ENCODE measurements at places on chromosomes 4 and X. TPM values are rescaled to one million over a fixed set of nuclear protein-coding genes. Genes with fewer than 3 reads are reported as not detected.

DNA sequence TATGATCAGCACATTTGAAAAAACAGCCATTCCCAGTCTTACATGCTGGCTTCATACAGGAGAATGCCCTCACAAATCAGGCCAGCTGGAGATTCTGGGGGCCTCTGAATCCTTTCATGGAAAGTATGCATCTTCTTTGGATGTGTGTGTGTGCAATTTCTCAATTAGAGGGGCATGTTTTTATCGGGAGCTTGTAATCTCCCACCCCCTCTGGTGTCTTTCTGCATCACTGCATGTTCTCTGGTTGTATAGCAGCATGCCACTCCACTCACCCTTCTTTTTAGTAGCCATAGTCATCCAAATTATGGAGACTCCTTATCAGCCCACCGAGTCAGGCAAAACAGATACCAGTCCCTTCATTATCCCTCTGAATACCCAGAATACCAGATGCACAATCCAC, 282.2 kb upstream of the SLIT2 start:
- no peak for DNase-seq
- H3K4me1 ChIP-seq = no peaks in the 10 kb centered on the region
- no peak overlapping the region for H3K27ac ChIP-seq
- H3K27me3 ChIP-seq = no peaks in the 10 kb centered on the region

GRCh38 chr4:54959651-54960116, 165.7 kb downstream of the KDR start:
- peaks cover 10% of the 10 kb centered on the region for H3K4me1 ChIP-seq
- no peaks in the 10 kb centered on the region for H3K36me3 ChIP-seq
- no peak for DNase-seq
- no peaks in the 10 kb centered on the region for H3K27me3 ChIP-seq
- no peak overlapping the region for H3K4me3 ChIP-seq
- H3K27ac ChIP-seq = no peak overlapping the region

DNA sequence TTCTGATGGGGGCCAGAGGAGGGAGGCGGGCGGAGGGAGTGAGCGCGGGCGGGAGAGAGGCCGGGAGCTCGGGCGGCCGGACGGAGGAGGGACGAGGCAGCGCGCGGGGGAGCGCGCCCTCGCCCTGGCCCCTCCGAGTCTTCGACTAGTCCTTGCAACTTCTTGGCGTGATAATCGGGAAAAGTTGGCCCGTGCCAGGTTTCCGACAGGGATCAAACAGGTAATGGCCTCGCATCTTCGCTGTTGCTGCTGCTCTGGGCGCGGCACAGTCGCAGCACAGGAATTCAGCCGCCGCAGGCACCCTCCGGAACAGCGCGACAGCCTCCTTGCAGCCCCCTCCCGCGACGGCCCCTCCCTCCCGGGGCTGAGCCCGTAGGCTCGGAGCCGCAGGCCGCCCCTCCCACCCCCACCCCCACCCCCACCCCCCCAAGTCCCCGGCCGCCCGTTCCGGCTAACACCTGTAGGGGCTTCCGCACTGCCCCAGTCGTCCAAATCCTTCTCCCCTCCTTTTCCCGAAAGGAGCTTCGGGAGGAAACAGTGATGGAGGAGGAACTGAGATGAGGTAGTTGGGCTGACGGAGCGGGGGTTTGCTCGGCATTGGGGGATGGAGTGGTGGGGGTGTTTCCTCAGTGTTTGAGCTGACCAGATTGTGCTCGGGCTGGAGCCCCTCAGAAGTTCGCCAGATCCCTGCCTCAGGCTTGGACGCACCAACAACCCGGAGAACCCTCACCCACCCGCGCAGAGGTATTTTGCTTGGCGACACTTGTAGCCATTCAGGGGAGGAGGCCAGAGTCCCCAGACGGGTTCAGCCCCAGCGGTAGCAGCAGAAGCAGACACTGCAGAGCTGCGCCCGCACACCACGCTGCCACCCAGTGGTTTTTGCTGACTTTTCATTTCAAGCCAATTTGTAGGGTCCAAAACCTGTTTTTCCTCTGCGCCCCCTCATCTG, at the start of gene FGF13:
Gene FGF13 (minus strand): TSS at position 319 of the 949 bp plus-strand sequence. CDS start 714 bp downstream, outside the sequence.
- no peaks in the 10 kb centered on the region for H3K27me3 ChIP-seq
- peak within 1 kb of the TSS; percentile 56 for H3K4me3 ChIP-seq
- no peak within 1 kb of the TSS for H3K27ac ChIP-seq
- peak; percentile 42 for DNase-seq

DNA sequence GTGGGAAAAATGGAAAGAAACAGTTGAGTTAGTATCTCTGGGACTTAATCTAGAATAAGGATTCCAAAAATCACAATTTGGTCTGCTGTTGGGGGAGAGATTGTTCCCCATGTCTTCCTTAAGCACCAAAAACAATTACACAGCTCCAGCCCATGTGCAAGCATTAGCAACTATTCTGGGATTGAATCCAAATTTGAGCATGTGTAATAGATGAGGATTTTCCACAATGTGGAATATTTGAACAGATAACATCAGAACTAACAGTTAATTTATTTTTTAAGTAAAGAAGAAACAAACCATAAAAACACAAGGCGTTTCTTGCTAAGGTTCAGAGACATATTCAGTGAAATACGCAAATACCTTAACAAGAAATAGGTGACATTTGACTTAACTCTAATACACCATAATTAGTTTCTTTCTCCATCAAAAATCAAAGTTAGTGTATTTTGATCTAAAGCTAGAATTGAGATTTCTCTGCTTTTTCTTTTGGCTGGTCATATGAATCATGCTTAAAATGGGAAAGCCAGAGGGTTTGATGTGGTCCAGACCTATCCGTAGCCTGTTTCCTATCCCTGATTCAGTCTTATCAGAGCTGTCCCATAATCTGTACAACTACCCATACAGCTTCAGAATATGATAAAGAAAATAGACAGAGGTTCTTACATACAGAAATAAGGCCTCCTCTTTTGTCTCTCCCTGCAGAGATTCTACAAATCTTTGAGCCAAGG, 413.4 kb downstream of the PACRGL start:
- no peaks in the 10 kb centered on the region for H3K27me3 ChIP-seq
- H3K36me3 ChIP-seq = no peaks in the 10 kb centered on the region
- no peak for DNase-seq

DNA sequence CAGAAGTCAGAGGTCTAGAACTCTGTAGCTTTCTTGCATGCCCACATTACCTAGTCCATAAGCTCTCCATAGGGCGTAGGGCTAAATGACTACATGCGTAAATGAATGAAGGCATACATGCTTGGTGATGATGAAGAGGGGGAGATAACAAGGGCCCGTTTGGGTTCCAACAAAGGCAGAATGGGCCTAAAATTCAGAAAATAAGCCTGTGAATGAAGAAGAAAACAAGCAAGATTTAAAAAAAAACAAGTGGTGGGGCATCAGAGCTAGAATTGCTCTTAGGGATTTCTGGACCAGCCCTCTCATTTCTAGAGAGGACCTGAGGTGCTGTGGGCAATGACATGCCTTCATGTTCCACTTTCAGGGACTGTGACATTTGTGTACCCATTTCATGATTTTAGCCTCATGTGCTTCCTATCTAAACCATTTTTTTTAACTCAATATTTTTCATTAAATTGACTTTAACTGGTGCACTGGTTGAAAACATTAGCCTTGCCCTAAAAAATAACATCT, 12.1 kb downstream of the GPRIN3 start:
- no peaks in the 10 kb centered on the region for H3K4me1 ChIP-seq
- H3K27me3 ChIP-seq = no peaks in the 10 kb centered on the region
- H3K36me3 ChIP-seq = no peaks in the 10 kb centered on the region

DNA sequence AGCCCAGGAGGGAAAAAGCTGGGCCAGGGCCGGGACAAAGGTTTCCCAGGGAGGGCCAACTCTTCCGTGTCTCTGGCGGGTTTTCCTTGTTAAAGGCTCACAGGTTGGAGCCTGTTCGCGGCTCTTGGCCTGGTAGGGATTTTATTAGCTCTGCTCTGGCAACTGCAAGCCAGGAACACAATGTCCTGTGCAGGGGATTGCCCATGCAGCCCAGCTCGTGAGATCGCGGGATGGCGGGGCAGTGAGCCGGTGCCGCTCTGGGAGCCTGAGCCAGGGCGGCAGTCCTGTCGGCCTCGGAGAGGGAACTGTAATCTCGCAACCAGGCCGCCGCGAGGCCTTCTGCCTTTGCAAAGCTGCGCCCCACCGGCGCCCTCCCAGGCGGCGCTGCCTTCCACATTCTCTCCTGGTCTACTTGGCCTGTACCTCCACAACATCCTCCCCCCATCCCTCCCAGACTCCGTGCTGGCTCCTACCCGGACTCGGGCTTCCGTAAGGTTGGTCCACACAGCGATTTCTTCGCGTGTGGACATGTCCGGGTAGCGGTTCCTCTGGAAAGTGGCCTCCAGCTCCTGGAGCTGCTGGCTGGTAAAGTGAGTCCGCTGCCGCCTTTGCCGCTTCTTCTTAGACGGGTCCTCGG, 2.1 kb downstream of the PITX2 start:
- H3K36me3 ChIP-seq = peaks cover 63% of the 10 kb centered on the region
- no peaks in the 10 kb centered on the region for H3K27me3 ChIP-seq
- peak overlapping the region; percentile 99 for H3K27ac ChIP-seq
- H3K4me1 ChIP-seq = peaks cover 8% of the 10 kb centered on the region

GRCh38 chr4:156422576-156422975, 468.9 kb upstream of the CTSO start:
- H3K27ac ChIP-seq = no peak overlapping the region
- no peaks in the 10 kb centered on the region for H3K36me3 ChIP-seq
- H3K27me3 ChIP-seq = no peaks in the 10 kb centered on the region
- H3K4me3 ChIP-seq = no peak overlapping the region
- no peaks in the 10 kb centered on the region for H3K4me1 ChIP-seq

GRCh38 chr4:122845760-122846159, 19.1 kb downstream of the FGF2 start:
- no peak overlapping the region for H3K4me3 ChIP-seq
- H3K27ac ChIP-seq = no peak overlapping the region
- no peaks in the 10 kb centered on the region for H3K27me3 ChIP-seq

DNA sequence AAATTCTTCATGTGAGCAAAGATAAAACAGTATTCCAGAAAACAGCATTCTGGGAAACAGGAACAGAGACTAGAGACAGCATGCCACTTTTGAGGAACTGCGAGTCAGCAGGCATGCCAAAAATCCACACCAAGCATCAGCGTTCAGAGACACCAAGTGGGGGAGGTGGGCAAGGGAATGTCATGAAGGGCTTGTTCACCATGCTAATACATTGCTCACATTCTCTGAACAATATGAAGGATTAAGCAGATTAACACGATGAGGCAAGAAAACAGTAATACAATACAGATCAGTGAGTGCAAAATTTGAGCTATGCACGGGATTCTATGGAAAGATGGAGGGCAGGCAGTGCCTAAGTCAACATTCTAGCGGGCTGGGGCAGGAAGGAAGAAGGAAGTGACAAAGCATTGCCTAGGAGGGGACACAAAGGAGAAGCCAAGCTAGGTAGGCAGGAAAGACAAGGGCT, 278.3 kb downstream of the FBXW7 start:
- no peak for DNase-seq
- no peaks in the 10 kb centered on the region for H3K4me1 ChIP-seq
- H3K27ac ChIP-seq = no peak overlapping the region
- no peaks in the 10 kb centered on the region for H3K36me3 ChIP-seq

DNA sequence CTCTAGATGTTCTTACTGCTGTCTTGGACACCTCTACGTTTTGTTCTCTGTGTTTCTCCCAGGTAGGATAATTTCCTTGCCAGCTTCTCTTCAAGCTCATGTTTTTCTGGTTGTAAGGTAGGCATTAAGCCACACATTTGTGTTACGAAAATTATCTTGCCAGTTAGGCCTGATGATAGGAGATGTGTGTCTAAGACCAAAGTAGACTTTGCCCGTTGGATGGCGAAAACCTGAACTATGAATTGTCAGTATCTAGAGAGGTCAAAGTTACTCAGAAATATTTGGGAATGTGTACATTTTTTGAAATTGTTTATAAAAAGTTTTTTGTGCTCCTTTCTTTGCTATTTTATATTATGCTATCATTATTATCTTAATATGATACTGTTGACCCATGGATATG, 72.8 kb downstream of the FHIP1A start:
- peaks cover 10% of the 10 kb centered on the region for H3K4me1 ChIP-seq
- DNase-seq = no peak
- no peak overlapping the region for H3K4me3 ChIP-seq
- no peaks in the 10 kb centered on the region for H3K36me3 ChIP-seq

GRCh38 chr4:150212927-150213326, 134.7 kb downstream of the DCLK2 start:
- H3K4me1 ChIP-seq = peaks cover 2% of the 10 kb centered on the region
- H3K4me3 ChIP-seq = no peak overlapping the region
- no peak overlapping the region for H3K27ac ChIP-seq
- no peaks in the 10 kb centered on the region for H3K27me3 ChIP-seq
- no peaks in the 10 kb centered on the region for H3K36me3 ChIP-seq
- no peak for DNase-seq

DNA sequence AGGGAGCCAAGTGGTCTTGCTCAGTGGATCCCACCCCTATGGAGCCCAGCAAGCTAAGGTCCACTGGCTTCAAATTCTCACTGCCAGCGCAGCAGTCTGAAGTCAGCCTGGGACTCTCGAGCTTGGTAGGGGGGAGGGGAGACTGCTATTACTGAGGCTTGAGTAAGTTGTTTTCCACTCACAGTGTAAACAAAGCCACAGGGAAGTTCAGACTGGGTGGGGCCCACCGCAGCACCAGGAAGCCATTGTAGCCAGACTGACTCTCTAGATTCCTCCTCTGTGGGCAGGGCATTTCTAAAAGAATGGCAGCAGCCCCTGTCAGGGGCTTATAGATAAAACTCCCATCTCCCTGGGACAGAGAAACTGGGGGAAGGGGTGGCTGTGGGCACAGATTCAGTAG, 721.0 kb upstream of the NDST4 start:
- no peak overlapping the region for H3K27ac ChIP-seq
- no peak for DNase-seq
- no peak overlapping the region for H3K4me3 ChIP-seq

DNA sequence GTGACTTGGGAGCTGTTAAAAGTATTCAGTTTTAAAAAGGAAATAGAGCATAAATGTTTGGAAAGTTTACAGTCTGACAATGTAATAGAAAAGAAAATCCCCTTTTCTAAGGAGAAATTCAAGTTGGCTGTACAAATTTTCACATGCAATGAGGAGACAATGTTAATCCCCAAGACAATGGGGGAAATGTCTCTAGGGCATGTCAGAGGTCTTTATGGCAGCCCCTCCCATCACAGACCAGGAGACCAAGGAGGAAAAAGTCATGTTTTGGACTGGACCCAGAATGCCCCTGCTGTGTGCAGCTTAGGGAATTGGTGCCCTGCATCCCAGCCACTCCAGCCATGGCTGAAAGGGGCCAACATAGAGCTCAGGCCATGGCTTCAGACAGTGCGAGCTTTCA, 831.1 kb upstream of the ADGRL3 start:
- no peak overlapping the region for H3K4me3 ChIP-seq
- no peaks in the 10 kb centered on the region for H3K27me3 ChIP-seq
- no peaks in the 10 kb centered on the region for H3K36me3 ChIP-seq
- no peak for DNase-seq

GRCh38 chr4:48212165-48212564, 57.5 kb downstream of the TEC start:
- H3K4me1 ChIP-seq = no peaks in the 10 kb centered on the region
- no peaks in the 10 kb centered on the region for H3K27me3 ChIP-seq
- H3K4me3 ChIP-seq = no peak overlapping the region
- H3K36me3 ChIP-seq = no peaks in the 10 kb centered on the region
- DNase-seq = no peak

GRCh38 chr4:152356428-152357034, 179.4 kb downstream of the FBXW7 start:
- no peak for DNase-seq
- H3K27me3 ChIP-seq = no peaks in the 10 kb centered on the region
- no peak overlapping the region for H3K27ac ChIP-seq

GRCh38 chrX:47915886-47916493, 79.3 kb downstream of the ZNF81 start:
- no peak overlapping the region for H3K4me3 ChIP-seq
- no peak for DNase-seq
- no peaks in the 10 kb centered on the region for H3K36me3 ChIP-seq
- no peaks in the 10 kb centered on the region for H3K4me1 ChIP-seq
- no peak overlapping the region for H3K27ac ChIP-seq

Gene EDNRA
- 1.1 TPM for total RNA-seq

Gene RHOXF2B
- total RNA-seq = not detected

Gene TCEAL2
- not detected for total RNA-seq

Data from SJCRH30 (cell line).